ENCODE measurements at places on chromosomes 1 and 21.

DNA sequence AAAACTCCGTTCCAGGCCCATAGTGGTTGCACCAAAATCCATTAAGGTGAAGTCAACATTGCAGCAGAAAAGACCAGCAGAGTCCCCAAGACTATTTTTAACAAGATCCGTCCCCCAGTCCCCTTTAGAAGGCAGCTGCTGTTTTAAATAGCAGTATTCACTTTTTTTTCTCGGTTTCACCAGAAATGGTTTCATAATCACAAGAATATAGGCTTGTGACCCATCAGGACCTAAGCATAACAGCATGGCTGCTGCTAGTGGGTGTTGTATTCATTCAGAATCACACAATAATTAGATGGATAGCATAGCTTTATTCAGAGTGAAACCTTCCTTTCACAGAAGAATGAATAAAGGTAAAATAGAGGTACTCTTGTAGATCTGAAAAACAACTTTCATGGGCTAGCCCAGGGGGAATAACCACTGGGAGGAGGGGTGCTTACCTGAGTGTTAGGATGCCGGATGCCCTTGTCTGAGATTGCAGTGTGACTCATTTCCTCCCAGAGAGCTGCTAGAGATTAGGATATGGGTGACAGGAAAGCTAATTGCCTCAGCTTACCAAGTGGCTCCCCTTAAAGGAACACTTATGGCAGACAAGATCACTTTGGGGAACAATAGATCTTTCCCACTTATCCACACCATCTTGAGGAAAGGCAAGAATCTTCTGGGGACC, 35.0 kb downstream of the ACKR1 start:
- DNase-seq = no peak

- no peak for DNase-seq
Observed at GRCh38 chr1:16442941-16443340, 2.4 kb downstream of the NECAP2 start.

DNA sequence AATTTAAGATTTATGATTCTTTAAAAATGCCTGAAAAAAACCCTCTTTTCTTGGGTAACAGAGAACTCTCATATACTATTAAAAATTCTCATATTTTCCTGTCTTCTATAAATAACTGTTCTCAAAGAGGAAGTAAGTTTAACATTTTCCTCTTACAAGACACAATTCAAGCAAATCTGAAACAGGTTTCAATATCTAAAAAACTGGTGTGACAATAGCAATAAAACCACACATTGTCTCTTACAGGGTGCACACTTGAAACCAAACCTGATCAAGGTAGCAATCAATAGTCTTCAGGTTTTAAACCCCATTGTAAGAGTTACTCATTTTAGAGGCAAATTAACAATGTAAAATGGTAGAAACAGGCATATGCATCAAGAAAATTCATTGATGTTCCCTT, 28.0 kb downstream of the FUBP1 start:
- DNase-seq = no peak

DNA sequence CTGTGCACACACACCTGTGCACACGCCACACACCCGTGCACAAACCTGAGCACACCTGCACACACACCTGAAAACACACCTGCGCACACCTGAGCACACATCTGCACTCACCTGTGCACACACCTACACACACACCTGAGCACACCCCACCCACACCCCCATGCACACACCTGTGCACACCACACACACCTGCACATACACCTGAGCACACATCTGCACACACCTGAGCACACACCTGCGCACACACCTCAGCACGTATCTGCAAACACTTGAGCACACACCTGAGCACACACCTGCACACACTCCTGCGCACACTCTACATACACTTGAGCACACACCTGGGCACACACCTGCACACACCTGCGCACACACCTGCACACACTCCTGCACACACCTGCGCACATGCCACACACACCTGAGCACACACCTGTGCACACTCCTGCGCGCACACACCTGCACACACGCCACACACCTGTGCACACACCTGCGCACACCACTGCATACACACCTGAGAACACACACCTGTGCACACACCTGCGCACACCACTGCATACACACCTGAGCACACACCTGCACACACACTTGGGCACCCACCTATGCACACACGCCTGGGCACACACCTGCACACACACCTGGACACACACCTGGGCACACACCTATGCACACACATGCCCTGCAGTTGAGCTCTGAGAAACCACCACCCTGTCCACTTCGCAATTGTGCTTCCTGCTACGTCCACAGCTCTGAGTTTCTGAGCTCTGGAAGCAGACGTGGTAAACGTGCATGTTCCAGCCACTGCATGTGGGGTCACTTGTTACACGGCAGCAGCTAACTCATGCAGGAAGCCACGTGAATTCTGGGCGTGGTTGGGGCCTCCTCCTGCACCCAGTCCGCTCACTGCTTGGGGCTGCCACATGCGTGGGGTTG, 8.0 kb upstream of the C1orf159 start:
- no peak for DNase-seq

GRCh38 chr1:115771094-115771846, 2.8 kb upstream of the CASQ2 start:
- DNase-seq = no peak

DNA sequence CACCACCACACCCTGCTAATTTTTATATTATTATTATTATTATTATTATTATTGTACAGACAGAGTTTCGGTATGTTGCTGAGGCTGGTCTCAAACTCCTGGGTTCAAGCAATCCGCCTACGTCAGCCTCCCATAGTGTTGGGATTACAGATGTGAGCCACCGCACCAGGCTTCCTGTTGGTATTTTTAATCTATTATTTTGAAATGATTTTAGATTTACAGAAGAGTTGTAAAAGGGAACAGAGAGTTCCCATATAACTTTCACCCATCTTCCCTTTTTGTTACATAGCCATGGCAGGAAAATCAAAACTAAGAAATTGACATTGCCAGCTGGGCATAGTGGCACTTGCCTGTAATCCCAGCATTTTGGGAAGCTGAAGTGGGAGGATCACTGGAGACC, 42.9 kb upstream of the CITED4 start:
- no peak for DNase-seq

GRCh38 chr1:107748531-107748930, 216.4 kb downstream of the VAV3 start:
- DNase-seq = no peak

GRCh38 chr21:33372582-33372981, 30.6 kb upstream of the IFNGR2 start:
- no peak for DNase-seq

- no peak for DNase-seq
Observed at GRCh38 chr1:16164213-16165072, 8.6 kb upstream of the EPHA2 start.

DNA sequence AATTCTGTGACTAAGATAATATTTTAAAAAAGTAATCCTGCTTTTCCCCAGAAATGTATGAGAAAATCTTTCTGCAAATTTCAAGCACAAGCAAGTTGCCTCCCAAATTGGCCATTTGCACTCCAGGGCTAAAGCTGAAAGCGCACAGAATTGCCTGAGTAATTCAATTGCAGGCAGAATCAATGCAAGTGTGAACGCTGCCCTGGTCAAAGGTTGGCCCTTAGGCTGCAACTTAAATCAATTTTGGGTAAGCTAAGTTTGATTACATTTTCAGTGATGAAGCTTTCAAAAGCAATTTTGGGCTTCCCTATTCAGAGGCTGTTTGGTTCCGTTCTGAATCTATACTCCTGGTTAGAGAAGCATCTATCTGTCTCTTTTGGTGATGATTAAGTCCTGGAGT, 501.8 kb upstream of the ZRANB2 start:
- no peak for DNase-seq

DNA sequence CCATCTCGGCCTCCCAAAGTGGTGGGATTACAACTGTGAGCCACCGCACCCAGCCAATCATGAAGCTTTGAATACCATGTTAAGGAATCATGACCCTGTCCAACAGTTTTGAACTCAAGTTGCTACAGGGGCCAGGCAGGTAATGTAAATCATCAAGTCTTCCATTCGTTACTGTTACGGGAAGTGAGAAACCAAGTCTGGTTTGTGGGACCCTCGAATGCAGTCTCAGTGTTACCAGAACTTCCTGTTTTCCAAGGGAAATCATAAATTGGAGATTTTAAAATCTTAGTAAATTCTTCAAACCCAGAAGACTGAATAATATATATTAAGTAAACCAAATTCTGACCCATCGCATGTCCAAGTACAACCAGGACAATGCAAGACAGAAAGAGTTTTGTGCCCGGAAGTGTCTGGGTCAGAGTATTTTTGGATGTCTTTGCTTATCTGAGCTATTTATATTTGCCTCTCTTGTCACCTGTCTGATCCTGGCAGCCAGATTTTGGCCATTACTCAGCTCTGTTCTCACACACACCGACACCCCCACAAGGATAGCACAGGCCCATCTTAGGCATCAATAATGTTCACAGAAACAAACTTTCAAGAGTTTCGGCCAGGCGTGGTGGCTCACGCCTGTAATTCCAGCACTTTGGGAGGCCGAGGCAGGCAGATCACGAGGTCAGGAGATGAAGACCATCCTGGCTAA, 8.8 kb downstream of the ATP5IF1 start:
- DNase-seq = no peak

- peak; percentile 85 for DNase-seq
Observed at GRCh38 chr1:178542554-178543289, 29.8 kb downstream of the TEX35 start.

- DNase-seq = no peak
Observed at GRCh38 chr1:10143961-10144485, 66.3 kb upstream of the KIF1B start.

DNA sequence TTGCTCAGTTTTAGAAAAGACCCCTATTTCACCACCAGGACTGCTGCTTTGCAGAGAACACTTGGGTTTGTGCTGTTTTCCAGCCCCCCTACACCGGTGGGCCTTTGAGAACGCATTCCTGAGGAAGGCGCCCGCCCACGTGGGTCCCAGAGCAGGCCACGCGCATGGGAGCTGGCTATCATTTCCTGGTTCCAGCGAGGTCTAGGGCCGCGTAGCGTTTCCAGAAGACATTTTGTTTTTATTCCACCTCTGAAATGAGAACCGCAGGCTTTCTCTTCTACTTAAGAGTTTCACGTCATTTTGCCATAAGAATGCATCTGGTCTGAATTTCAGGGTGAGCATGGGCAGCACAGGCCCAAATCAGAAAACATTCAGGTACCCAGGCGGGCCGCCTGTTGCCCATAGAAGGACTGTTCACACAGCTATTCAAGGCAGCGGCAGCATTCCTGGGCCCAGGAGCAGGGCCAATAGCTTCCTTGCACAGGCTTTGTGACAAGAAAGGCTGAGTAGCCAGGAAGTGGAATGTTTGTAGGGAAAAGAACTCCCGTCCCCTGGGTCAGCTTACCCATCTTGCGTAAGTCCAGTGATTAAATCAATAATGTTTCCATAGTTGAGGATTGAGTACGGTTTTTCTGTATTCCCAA, 1.4 kb upstream of the KLHL21 start:
- no peak for DNase-seq

DNA sequence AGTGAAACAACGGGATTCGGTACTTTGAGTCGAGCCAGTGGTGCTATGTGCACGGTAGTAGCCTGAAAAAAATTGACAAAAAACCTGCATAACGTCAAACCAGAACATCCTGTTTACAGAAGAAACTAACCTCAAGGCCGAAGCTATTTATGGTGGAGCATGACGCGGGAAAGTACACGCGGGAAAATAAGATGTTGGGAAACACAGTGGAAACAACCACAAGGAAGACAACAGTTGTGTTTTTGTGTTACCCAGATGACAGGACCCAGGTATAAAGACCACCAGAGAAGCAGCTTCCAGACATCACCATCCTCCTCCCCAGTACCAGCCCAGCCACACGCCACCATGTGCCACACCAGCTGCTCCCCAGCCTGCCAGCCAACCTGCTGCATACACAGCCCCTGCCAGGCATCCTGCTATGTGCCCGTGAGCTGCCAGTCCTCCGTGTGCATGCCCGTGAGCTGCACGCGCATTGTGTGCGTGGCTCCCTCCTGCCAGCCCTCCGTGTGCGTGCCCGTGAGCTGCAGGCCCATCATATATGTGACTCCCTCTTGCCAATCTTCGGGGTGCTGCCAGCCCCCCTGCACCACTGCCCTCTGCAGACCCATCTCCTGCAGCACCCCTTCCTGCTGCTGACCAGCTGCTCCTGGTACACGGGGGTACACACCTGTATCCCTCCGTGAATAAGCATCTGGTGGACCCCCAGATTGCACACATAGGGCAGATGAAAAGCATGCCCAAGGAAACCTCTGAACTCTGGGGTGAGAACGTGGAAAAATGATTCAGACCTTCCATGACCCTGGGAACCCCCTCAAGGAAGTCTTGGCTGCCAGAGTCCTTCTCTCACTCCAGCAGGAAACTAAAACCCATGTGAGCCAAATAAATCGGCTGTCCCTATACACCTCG, at the start of gene KRTAP12-3:
Gene KRTAP12-3, plus strand, starts transcription at position 298 of the 906 bp plus-strand sequence. Its CDS starts 48 bp downstream, at position 346.
- no peak for DNase-seq

- no peak for DNase-seq
Observed at GRCh38 chr1:162353078-162353477, 23.6 kb downstream of the SPATA46 start.

- DNase-seq = peak; percentile 39
Observed at GRCh38 chr1:7680207-7680954, 90.7 kb upstream of the VAMP3 start.

DNA sequence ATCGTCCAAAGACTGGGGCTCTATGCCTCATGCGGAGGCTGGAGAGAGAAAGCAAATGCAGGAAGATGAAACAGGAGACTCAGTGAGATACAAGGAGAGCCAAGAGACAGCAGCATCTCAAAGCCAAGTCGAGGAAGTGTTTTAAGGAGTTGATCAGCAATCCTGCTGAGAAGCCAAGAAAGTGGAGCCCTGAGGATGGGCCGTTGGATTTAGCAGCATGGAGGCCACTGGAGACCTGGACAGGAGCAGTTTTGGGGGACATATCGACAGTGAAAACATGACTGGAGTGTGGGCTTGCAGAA, 107.4 kb upstream of the ZBTB40 start:
- DNase-seq = no peak

DNA sequence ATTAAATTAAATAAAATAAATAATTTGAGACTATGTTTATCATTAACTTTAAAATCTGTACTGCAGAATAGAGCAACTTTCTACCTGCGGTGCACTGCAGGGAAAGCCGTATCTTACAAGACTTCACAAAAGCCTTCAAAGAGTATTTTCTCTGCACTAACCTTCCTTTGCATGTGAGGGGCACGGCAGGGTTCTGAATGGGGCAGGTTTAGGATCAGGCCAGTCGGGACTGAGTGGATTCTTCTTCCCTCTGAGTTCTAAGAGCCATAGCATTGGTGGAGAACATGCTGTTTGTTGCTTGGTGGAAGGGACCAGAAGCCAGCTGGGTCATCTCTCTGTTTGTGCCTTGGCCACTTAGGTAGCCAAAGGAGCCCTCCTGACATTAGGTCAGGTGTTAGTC, 55.2 kb upstream of the LGALS8 start:
- DNase-seq = no peak

- DNase-seq = peak; percentile 53
Observed at GRCh38 chr1:225460737-225461532, 33.1 kb upstream of the LBR start.

GRCh38 chr1:22117238-22117637, 25.7 kb downstream of the WNT4 start:
- DNase-seq = no peak

- no peak for DNase-seq
Observed at GRCh38 chr21:16084776-16085364, 355.1 kb downstream of the USP25 start.

GRCh38 chr1:36776948-36777831, 257.1 kb downstream of the GRIK3 start:
- no peak for DNase-seq

Data from stimulated activated CD8-positive, alpha-beta memory T cell treated with anti-CD3 and anti-CD28 coated beads, Interleukin-4, amount 100 ng/mL, for 24 hours (primary cell).